ENCODE measurements at places on chromosomes 2 and 18.

- DNase-seq: no peak
These were observed 3.4 kb downstream of the DUSP19 start for GRCh38 chr2:183081911-183082310.

DNA sequence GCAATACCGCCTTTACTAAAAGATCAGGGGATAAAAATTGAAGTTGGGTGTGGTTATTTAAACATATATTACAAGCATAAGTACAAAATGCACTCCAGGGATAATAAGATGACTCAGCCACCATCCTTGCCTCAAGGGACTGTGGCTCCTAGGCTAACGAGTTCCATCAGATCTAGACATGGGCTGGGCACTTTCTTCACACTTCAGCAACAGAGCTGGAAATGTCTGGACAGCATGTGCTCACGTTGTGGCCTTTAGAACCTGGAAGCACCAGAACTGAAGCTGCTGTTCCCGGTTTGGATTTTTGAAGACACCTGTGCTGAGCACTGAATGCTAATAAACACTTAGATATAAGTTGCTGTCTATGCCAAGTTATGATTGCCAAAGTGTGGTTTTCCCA lies 384.2 kb upstream of the SALL3 start:
- no peak for DNase-seq

- DNase-seq: no peak
These were observed 62.0 kb downstream of the REEP1 start for GRCh38 chr2:86275384-86275799.

- DNase-seq: no peak
These were observed 10.8 kb downstream of the PCBP1 start for GRCh38 chr2:70098032-70098431.

All from cortex of kidney (tissue), 1 donor.